ENCODE measurements at places on chromosomes 5 and 9.
A peak's percentile ranks its signal among the peaks of the same experiment; 100 is the strongest.

- H3K36me3 ChIP-seq, result peaks cover 2% of the 10 kb centered on the region
- H3K4me3 ChIP-seq, result peak within 1 kb of the TSS; percentile 100
- DNase-seq, result peak; percentile 96
- H3K4me1 ChIP-seq, result peaks cover 22% of the 10 kb centered on the region
- H3K27me3 ChIP-seq, result peaks cover 2% of the 10 kb centered on the region
Measured at GRCh38 chr5:137754188-137754960, at the start of gene HNRNPA0. HNRNPA0 (minus strand) TSS chr5:137754363; CDS start chr5:137754066, 297 bp downstream.

DNA sequence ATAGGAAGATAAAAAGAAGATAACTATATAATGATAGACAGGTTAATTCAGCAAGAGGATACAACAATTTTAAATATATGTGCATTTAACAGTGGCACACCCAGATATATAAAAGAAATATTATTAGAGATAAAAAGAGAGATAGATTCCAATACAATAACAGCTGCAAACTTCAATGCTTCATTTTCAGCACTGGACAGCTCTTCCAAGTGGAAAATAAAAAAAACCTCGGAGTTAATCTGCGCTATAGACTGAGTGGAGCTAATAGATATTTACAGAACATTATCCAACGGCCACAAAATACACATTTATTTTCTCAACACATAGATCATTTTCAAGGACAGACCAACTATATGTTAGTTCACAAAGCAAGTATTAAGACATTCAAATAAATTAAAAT lies 1229.5 kb upstream of the CDH6 start:
- H3K27ac ChIP-seq, result no peak overlapping the region
- DNase-seq, result no peak
- H3K27me3 ChIP-seq, result no peaks in the 10 kb centered on the region
- H3K4me3 ChIP-seq, result no peak overlapping the region
- H3K36me3 ChIP-seq, result no peaks in the 10 kb centered on the region

DNA sequence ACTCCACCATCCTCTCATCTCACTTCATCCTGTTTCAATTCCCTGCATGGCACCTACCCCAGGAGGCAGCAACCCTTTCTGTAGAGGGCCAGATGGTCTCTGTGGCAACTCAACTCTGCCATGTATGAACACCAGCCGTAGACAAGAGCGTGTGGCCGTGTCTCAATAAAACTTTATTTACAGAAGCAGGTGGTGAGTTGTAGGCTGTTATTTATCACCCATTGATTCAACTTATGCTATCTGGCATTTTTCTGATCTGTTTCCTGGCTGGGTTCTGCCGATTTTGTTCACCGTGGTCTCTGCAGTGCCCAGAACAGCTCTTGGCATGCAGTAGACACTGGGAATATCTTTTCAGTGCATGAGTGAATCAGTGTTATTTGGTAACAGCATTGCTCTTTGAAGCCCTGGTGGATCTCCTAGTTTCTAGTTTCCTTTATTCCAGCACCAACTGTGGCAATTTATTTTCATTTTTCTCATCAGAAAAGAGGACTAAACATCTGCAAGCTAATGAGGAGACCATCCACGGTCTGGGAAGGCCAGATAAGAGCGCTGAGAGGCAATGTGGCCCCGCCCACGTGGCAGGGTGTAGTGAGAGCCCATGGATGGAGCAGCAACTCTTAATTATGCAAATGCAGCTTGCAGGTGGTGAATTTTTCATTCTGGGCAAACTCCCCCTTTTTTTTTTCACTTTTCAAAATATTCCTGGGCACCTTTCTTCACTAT lies 77.9 kb downstream of the CTSL start:
- H3K4me3 ChIP-seq, result no peak overlapping the region
- peaks cover 3% of the 10 kb centered on the region for H3K27me3 ChIP-seq
- H3K4me1 ChIP-seq, result no peaks in the 10 kb centered on the region
- no peak overlapping the region for H3K27ac ChIP-seq
- no peaks in the 10 kb centered on the region for H3K36me3 ChIP-seq
- no peak for DNase-seq

GRCh38 chr5:128536254-128537220 lies 1.5 kb downstream of the FBN2 start:
- H3K4me1 ChIP-seq, result no peaks in the 10 kb centered on the region
- no peak overlapping the region for H3K4me3 ChIP-seq
- no peak for DNase-seq
- H3K36me3 ChIP-seq, result no peaks in the 10 kb centered on the region

DNA sequence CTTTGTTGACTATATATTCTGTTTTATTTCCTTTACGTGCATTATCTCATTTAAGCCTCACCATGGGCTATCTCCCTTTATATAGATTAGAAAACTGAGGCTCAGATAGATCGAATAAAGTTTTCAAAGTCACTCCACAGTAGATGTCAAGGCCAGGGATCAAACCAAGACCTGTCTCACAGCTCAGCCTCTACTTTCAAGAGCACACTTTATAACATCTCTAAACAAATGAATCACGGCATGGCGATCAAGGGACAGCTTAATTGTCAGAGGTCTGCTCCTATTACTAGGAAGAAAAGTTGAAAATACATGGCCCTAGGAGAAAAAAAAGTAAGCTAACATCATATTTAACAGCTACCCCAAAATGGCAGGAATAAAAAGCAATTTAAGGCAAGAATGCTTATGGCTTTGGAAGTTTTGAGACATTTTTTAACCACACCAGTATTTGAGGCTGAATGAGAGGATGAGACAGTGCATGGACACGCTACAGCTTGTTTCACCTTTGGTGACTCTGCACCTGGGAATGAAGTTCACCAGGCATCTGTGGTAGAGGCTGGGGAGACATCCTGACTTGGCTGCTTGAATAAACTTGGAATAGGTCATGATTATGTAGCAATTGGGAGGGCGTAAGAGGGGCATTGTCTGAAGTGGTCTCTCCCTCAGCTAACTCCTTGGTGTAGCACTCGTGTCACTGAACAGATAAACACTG lies 486.8 kb upstream of the WWC1 start:
- H3K36me3 ChIP-seq, result no peaks in the 10 kb centered on the region
- H3K27me3 ChIP-seq, result no peaks in the 10 kb centered on the region
- DNase-seq, result no peak
- no peak overlapping the region for H3K27ac ChIP-seq

- DNase-seq, result no peak
- peaks cover 5% of the 10 kb centered on the region for H3K27me3 ChIP-seq
- H3K27ac ChIP-seq, result no peak overlapping the region
- no peaks in the 10 kb centered on the region for H3K4me1 ChIP-seq
- H3K4me3 ChIP-seq, result no peak overlapping the region
Measured at GRCh38 chr5:96610747-96611146, 51.4 kb upstream of the CAST start.

- no peaks in the 10 kb centered on the region for H3K36me3 ChIP-seq
- no peaks in the 10 kb centered on the region for H3K4me1 ChIP-seq
- peaks cover 5% of the 10 kb centered on the region for H3K27me3 ChIP-seq
- H3K4me3 ChIP-seq, result no peak overlapping the region
Measured at GRCh38 chr5:96629774-96630173, 32.4 kb upstream of the CAST start.

DNA sequence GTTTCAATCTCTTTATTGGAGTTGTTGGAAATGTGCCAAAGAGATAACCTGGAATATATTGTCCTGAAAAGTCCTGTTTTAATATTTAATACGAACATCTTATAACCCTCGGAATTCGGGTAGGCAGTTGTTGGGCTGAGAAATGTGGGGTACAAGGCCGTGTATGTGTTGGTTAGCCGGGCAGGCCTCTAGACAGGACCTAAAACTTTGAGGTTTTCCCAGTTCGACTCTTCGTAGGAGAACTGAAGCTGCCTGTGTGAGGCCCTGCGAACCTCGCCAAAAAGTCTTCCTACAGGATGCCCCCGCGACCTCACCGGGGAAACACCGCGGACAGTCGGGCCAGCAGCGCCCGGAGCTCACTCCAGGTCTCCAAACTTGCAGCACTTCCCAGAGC lies 583 bp upstream of the TJP2 start:
- H3K4me3 ChIP-seq, result peak overlapping the region; percentile 81
- H3K27ac ChIP-seq, result no peak overlapping the region
- H3K4me1 ChIP-seq, result peaks cover 27% of the 10 kb centered on the region
- peaks cover 26% of the 10 kb centered on the region for H3K27me3 ChIP-seq
- H3K36me3 ChIP-seq, result no peaks in the 10 kb centered on the region

- H3K4me3 ChIP-seq, result no peak overlapping the region
- H3K27ac ChIP-seq, result no peak overlapping the region
- no peaks in the 10 kb centered on the region for H3K36me3 ChIP-seq
- H3K4me1 ChIP-seq, result peaks cover 7% of the 10 kb centered on the region
- DNase-seq, result no peak
Measured at GRCh38 chr9:122334916-122335315, 35.9 kb upstream of the PTGS1 start.

GRCh38 chr5:176836811-176837706 lies 26.7 kb downstream of the UNC5A start:
- no peaks in the 10 kb centered on the region for H3K36me3 ChIP-seq
- no peak overlapping the region for H3K27ac ChIP-seq
- H3K27me3 ChIP-seq, result peaks cover 27% of the 10 kb centered on the region
- no peak overlapping the region for H3K4me3 ChIP-seq

DNA sequence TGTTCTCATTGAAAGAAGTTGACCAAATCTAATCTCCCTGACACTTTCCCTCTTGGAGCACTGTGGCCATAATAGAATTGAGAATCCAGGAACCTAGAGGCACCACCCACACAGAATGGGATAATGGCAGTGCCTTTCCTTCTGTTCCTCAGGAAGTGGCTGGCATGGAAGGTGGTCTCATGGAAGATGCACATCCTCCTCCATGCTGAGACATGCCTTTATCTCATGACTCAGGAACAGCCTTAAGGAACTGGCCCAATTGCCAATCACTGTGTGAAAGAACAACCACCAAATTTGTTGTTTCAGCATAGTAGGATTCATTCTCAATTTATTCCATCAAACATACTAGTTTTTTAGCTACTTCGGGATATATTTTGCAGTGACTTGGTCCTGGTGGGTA lies 137.5 kb upstream of the RASGRF2 start:
- H3K4me3 ChIP-seq, result no peak overlapping the region
- no peaks in the 10 kb centered on the region for H3K4me1 ChIP-seq
- DNase-seq, result no peak
- no peaks in the 10 kb centered on the region for H3K27me3 ChIP-seq
- H3K27ac ChIP-seq, result no peak overlapping the region

DNA sequence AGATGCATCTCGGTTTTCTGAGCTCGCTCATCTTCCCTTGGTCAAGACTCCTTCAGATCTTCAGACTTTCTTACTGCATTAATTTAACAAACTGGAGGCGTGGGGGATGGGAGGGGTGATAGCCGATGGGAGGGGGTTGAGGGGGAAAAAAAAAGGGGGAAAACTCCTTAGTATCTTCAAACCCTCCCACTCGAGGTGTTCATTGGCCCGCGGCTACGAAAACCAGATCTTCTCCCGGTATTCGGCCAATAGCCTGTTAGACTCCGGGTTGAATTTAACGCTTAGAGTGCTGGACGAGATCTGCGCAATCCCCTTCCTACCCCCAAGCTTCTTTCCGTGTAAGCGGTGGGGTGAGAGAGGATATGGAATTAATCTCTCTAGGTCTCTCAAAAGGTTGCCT lies 689 bp upstream of the GLRA1 start:
- H3K4me3 ChIP-seq, result no peak overlapping the region
- H3K4me1 ChIP-seq, result no peaks in the 10 kb centered on the region
- no peak for DNase-seq

DNA sequence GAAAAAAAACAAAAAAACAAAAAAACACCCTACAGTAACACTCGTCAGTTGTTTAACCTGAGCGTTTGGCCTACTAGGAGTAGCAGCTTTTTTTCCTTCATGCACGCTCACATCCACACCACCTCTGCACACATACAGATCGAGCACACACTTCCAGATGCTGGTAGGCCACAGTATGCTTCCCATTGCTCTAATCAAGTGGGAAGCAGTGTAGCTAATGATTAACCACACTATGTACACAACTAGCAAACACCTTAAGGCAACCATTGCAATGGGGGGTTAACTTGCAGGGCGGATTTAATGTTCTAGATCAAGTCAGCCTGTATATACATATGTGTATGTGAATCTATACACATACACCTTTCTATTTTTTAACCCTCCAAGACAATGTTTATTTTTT lies 65.5 kb upstream of the GLRX start:
- H3K4me3 ChIP-seq, result no peak overlapping the region
- H3K27ac ChIP-seq, result peak overlapping the region; percentile 36
- no peak for DNase-seq
- H3K4me1 ChIP-seq, result peaks cover 11% of the 10 kb centered on the region
- H3K36me3 ChIP-seq, result peaks cover 10% of the 10 kb centered on the region

- H3K4me1 ChIP-seq, result peaks cover 3% of the 10 kb centered on the region
- DNase-seq, result no peak
- H3K27me3 ChIP-seq, result peaks cover 6% of the 10 kb centered on the region
Measured at GRCh38 chr9:74639112-74639511, 142.0 kb downstream of the RORB start.

- peak overlapping the region; percentile 89 for H3K27ac ChIP-seq
- peaks cover 19% of the 10 kb centered on the region for H3K4me1 ChIP-seq
- no peaks in the 10 kb centered on the region for H3K36me3 ChIP-seq
- peak overlapping the region; percentile 87 for H3K4me3 ChIP-seq
- no peak for DNase-seq
- no peaks in the 10 kb centered on the region for H3K27me3 ChIP-seq
Measured at GRCh38 chr9:99720455-99721050, 101.1 kb upstream of the NR4A3 start.

- H3K4me1 ChIP-seq, result no peaks in the 10 kb centered on the region
- H3K4me3 ChIP-seq, result no peak overlapping the region
- H3K27ac ChIP-seq, result no peak overlapping the region
- H3K27me3 ChIP-seq, result no peaks in the 10 kb centered on the region
- DNase-seq, result no peak
- H3K36me3 ChIP-seq, result no peaks in the 10 kb centered on the region
Measured at GRCh38 chr9:108537756-108538155, 318.0 kb downstream of the ACTL7B start.

DNA sequence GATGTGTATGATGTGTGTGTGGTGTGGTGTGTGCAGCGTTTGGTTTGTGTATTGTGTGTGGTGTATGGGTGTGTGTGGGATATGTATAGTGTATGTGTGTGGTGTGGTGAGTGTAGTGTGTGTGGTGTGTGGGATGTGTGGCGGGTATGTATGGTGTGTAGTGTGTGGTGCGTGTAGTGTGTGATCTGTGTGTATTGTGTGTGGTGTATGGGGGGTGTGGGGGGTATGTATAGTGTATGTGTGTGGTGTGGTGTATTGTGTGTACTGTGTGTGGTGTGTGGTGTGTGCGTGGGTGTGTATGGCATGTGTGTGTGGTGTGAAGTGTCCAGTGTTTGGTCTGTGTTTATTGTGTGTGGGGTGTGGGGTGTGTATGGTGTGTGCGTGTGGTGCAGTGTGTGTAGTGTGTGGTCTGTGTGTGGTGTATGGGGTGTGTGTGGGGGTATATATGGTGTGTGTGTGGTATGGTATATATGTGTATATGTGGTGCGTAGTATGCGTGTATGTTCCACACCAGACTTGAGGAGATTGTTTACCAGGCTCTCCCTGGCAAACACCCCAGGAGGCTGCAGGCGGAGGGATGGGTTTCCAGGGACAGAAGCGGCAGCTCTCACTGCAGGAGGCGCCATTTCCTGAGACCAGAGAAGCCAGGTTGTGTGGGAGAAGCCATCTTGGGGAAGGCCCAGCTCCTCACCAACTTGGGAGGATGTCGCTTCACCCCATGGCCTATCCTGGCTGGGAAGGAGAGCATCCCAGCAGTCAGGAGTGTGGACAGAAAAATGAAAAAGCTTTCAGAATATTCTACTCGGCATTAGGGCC lies 138.1 kb downstream of the NXNL2 start:
- H3K4me1 ChIP-seq, result no peaks in the 10 kb centered on the region
- H3K27me3 ChIP-seq, result peaks cover 5% of the 10 kb centered on the region
- H3K36me3 ChIP-seq, result no peaks in the 10 kb centered on the region
- H3K27ac ChIP-seq, result no peak overlapping the region
- DNase-seq, result no peak

GRCh38 chr5:174329738-174330137 lies 284.2 kb downstream of the NSG2 start:
- no peaks in the 10 kb centered on the region for H3K36me3 ChIP-seq
- H3K4me1 ChIP-seq, result no peaks in the 10 kb centered on the region
- H3K27ac ChIP-seq, result no peak overlapping the region
- DNase-seq, result no peak
- peaks cover 3% of the 10 kb centered on the region for H3K27me3 ChIP-seq
